ENCODE measurements at places on chromosomes 11 and 22.
A peak's percentile ranks its signal among the peaks of the same experiment; 100 is the strongest.

DNA sequence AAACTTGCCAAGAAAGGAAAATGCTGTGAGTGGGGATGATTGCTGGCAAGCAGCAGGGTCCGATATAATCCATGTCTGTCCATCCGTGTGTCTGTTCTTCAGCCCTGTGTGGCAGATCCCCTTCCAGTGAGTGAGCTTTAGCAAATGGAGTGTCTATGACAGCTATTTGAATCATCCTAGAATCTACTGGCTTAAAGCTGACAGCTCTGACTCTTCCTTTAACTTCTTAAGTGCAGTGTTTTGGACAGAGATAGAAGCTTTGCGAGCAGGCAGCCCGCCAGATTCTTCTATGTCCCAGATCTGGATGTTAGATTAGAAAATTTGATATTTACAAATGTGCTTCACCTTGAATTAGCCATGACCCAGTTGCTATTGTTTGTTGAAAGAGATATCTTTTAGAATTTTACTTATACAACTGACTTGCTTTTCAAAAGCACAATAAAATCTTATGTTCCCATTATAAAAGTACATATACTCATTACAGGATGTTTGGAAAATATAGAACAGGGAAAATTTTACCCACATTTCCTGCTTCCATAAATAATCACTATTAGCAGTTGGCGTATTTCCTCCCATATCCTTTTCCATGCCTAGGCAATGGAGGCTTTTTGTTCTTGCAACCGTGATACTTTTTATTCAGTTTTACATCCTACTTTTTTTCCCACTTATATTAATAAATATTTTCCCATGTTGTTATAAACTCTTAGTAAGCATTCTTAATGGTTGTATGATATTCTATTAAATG lies 124.5 kb downstream of the COMMD9 start:
- no peak for DNase-seq

- peak; percentile 51 for DNase-seq
Measured at GRCh38 chr11:43944761-43945311, 2.4 kb downstream of the C11orf96 start.

GRCh38 chr11:120184371-120184945 lies 26.4 kb upstream of the OAF start:
- no peak for DNase-seq

DNA sequence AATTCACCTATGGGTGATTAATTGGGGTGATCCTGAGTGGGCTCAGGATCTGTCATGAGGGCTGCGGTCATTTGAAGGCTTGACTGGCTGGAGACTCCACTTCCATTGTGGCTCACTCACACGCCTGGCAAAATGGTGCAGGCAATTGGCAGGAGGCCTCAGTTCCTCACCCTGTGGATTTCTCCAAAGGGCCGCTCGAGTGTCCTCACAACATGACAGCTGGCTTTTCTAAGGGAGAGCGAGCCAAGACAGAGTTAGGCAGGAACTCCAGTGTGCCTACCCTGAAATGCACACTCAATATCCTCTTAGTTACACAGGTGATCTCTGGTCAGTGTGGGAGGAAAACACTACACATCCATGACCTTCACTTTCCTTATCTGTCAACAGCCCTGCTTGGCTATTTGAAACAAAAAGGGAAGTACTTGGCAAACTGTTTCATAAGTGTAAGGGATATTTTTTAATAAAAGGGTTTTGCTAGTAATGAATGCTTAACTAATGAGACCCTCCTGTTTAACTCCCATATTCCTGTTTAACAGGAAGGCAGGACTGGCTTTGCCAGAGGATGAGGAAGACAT lies 25.7 kb downstream of the OSBP2 start:
- no peak for DNase-seq

DNA sequence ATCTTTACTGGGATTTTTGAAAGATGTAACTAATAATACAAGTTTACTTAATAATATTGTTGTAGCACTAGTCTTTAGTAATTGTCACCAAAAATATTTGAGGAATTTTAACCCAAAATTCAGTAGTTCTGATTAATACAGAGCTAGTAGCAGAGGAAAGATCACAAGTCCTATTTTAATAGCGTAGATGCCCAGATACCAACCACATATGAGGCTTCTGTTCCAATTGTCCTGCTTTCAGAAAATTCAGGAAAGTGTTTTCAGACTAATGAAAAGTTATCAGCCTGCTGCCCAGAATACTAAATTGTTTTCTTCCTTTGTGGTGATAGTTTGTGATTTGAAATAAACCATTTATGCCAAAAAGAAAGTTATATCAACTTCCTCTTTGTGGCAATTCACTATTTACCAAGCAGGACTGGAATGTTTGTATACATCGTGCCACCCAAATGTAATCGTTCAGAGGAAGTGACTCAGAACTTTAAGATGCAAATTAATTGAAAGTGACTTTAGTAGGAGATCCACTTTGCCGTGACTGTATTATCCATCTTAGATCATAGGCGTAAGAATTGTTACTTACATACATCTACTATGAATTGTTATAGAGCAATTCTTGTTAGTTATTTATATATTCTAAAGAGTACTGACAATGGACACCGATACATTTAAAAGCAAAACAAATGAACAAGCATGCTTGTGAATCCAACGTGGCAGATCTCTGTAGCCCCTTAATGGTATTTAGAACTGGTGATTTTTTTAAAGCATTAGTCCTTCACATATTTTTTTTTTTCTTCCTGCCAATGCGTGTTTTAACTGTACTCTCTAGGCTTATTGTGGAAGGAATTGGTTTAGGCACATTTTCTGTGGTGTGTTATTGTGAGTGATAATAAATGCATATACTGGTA lies 231.0 kb downstream of the DDX10 start:
- DNase-seq, result no peak

DNA sequence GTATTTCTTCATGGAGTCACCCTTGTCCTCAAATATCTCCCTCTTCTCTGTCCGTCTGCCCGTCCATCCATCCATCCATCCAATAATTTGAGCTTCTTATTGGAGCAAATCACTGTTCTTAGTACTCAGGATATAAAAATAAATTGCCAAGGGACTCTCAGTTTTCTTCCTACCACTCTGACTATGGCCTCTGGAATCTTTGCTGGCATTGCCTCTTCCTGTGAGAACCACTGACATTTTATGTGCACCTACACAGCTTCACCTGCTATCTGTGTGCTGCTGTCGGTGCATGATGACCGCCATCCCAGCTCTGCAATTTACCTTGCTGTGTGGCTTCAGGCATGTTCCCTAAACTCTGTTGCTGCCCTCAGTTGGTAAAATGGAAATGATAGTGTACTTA lies 37.9 kb downstream of the TEAD1 start:
- no peak for DNase-seq

DNA sequence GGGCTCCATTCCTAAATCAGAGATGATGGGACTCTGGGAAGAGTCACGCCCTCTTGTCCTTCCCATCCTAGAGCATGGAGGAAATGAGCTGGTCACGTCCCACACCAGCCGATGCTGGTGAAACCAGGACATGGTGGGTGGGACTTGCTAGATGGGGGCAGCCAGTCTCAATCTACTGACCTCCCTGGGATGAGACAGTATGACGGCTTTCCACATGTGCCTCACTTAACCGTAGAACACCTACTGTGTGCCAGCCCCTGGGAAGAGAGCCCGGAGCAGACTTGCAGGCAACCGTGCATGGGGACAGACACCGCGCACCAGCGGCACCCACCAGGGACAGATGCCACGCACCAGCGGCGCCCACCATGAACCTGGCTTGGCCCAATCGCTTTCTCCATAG lies 3.8 kb downstream of the OSBPL5 start:
- DNase-seq, result no peak

DNA sequence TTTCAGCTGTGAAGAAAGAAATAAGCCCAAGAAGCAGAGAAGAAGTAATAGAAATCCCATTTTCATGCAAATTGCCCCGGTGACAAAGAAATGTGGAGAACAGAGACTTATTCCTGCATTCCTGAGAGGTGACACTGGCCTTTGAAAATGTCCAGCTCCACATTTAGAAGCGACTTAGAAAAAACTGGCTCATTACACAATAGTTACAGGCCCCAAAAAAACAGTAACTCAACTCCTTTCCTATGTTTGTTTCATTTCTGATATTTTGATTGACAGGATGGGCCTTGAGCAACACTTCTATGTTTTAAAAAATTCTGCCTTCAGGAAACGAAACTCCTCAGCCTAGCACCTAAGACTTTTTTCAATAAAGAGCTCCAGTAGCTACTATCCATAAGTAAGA lies 726.9 kb upstream of the TENM4 start:
- no peak for DNase-seq

GRCh38 chr22:30636226-30637077 lies 871 bp downstream of the SLC35E4 start:
- DNase-seq, result no peak

DNA sequence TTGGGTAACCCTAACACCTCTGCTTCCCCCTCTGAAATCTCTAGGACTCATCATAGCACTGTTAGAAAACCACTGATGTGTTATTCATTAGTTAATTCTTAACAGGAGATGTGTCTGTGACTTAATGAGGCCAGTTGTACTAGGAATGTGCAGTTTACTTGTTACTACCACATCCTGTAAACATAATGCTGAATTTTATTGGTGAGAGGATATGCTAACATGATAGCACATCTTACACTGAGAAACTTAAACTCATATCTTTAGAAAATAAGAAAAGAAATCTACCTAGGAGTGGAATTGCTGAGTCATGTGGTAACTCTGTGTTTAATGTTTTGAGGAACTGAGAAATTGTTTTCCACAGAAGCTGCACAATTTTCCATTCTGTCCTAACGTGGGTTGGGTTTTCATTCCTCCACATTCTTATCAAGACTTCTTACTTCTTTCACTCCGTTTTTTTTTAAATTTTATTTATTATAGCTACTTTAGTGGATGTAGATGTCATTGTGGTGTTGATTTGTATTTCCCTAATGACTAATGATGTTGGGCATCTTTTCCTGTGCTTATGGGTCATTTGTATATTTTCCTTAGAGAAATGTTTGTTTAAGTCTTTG lies 33.7 kb downstream of the RNF121 start:
- DNase-seq, result no peak

DNA sequence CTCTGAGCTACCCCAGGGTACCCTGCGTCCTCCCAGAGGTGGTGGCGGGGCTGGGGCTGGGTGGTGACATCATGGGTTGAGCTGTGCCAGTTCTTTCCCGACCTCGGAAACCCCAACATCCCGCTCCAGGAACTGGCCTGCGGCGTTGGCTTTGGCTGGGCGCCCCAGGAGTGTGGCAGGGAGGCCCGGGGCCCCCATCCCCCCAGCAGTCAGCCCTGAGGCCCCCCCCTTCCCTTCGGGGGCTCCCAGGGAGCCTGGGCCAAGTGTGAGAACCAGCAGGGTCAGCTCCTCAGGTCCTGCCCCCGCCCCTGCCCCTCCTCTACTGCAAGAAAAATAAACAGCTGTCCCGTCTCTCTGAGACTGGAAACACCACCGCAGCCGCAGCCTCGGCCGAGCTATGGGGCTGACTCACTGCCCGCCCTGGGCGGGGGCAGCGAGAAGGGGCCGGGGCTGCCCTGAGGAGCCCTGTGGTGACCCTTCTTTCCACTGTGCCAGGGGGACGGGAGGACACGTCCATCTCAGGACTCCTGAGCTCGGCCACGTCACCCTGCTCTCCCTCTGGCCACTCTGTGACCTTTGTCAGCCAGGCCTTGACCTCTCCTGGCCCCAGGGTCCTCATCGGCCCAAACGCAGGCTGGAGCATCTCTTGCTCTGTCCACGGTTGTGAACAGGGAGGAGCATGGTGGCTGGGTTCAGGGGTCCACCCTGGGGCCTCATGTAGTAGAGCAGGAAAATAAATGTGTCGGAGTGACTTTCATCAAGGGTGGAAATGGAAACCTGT lies 73.4 kb downstream of the WNT7B start:
- DNase-seq, result no peak

DNA sequence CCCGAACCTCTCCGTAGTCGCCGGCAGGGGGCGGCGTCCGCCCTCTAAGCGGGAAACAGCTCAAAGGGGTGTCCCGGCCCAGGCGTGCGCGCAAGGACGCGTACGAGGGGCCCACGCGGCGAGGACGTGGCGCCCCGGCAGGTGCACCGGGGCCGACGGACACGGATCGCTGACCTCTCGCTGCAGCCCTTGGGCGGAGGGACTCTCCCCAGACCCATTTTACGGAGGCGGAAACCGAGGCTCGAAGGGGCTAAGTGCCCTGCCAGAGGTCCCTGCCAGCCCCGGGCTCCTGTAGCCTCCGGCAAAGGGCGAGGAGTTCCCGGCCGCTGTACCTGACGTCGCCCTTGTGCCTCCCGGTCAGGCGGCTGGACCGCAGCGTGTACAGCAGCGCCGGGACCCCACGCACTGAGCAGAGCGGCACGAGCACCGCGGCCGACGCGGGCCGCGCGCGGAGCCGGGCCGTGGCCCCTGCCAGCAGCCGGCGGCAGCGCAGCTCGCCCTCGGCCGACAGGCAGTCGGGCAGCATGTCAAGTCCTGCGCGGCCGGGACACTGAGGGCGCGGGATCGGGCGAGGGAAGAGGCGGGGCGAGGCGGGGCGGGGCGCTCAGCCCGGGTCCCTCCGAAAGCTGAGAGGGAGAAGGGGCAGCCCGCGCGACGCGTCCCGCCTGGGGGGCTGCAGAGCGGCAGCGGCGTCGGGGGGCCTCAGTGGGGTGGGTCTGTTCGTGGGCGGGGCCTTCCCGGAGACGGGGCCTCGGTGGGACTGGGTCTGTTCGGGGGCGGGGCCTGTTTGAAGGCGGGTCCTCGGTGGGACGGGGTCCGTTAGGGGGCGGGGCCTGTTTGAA lies at the start of gene NUDT8:
TSS of gene NUDT8 (minus strand) at position 552 of the 842 bp plus-strand sequence. CDS start at position 526, 26 bp downstream.
- DNase-seq, result peak; percentile 75

DNA sequence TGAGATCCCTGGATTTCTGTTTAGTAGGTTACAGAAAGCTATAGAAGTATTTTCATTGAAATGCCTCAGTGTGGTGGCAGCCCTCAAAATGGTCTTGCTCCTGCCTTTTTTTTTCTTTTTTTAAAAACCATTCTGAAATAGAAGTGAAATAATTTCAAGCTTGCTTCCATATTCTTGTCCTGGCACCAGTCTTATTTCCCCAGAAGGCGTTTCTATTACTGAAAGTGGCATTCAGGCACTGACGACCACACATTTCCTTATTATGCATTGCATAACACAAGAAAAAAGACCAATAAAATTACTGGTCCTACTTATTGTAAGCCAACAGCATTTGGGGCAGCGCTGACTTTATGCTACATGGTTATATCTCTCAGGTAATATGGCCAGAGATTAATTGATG lies 24.5 kb upstream of the LRRC4C start:
- no peak for DNase-seq

DNA sequence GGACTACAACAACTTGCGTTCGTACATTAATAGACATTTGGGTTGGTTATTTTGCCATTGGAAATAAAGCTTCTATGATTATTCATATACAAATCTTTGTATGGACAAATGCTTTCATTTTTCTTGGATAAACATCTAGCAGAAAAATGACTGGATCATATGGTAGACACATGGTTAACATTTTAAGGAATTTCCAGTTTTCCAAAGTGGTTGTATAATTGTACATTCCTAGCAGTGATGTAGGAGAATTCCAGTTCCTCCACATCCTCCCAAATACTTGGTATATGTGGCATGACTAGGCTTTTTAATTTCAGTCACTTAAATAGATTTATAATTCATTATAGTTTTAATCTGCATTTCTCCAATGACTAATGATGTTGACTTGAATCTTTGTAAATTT lies 246.2 kb upstream of the NCAM1 start:
- no peak for DNase-seq

Data from stimulated activated CD8-positive, alpha-beta memory T cell treated with anti-CD3 and anti-CD28 coated beads, Interleukin-15, amount 100 ng/mL, for 48 hours (primary cell).